ENCODE measurements at places on chromosomes 6 and 20.

GRCh38 chr6:140256248-140256647, 881.8 kb upstream of the CITED2 start:
- no peak for DNase-seq

DNA sequence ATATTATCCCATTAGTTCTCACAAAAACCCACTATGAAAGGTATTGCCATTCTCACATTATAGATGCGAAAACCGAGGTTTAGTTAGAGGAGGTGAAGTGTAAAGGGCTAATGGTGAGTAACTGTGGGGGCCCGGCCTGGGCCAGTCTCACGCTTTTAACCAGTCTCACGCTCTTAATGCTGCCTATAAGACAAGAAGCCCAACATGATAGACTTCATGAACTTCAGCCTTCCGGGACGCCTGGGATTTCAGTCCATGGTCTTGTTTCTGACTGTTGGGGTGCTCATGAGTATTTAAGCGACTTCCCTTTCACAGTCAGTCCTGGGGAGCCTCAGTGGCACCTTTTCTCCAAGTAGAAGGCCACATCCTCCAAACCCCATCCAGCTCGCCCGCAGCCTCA, 31.7 kb downstream of the AGPAT4 start:
- DNase-seq: no peak

DNA sequence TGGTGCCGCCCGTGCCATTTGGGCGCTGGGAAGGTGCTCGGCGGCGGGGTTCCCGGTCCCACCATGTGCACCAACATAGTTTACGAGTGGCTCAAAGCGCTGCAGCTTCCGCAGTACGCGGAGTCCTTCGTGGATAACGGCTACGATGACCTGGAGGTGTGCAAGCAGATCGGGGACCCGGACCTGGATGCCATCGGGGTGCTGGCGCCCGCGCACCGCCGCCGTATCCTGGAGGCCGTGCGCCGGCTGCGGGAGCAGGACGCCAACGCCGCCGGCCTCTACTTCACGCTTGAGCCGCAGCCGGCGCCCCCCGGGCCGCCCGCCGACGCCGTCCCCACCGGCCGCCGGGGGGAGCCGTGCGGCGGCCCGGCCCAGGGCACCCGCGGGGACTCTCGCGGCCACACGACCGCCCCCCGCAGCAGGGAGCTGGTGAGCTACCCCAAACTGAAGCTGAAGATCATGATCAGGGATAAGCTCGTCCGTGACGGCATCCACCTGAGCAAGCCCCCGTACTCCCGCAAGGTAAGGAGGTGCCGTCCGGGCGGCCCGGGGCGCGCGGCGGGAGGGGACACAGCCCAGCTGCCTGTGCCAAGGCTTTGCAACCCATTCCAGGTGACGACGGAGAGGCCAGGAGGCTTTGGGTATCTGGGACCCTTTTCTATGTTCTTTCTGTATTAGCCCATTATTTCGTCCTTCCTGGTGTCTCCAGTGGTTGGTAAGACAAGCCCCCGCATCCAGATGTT, 547 bp downstream of the SAMD5 start:
- DNase-seq: no peak

GRCh38 chr6:18349386-18349785, 37.8 kb upstream of the RNF144B start:
- no peak for DNase-seq

DNA sequence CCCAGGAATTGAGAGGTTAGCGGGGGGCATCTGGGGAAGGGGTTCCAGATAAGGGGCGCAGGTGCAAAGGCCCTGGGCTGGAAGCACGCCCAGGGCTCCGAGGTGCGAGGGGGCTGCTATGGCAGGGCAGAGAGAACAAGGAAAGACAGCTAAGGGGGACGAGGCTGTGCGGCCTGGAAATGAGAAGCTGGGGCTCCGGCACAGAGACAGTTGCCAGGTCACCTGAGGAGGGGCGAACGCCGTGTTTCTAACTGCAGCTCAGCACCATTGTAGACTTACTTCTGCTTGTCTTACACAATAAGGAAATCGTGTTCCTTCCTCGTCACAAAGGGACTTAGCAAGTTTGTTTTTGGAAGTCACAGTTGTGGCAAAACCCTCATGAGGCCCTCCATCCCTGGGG, 68.9 kb upstream of the TBXT start:
- no peak for DNase-seq

DNA sequence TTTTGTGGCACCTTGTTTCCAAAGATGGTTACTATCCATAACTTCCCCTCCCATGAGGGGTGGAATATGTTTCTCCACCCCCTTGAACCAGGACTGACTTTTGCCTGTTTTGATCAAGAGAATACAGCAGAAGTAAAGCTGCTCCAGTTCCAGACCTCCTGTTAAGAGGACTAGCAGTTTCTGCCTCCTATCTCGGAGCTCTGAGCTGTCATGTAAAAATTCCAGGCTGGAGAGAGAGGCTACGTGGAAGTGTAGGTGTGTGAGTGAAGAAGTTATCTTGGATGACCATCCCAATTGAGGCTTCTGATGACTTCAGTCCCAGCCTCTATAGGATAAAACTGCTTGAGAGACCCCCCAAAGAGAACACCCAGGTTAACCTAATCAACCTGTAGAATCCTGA, 511.7 kb upstream of the IMPG1 start:
- no peak for DNase-seq

DNA sequence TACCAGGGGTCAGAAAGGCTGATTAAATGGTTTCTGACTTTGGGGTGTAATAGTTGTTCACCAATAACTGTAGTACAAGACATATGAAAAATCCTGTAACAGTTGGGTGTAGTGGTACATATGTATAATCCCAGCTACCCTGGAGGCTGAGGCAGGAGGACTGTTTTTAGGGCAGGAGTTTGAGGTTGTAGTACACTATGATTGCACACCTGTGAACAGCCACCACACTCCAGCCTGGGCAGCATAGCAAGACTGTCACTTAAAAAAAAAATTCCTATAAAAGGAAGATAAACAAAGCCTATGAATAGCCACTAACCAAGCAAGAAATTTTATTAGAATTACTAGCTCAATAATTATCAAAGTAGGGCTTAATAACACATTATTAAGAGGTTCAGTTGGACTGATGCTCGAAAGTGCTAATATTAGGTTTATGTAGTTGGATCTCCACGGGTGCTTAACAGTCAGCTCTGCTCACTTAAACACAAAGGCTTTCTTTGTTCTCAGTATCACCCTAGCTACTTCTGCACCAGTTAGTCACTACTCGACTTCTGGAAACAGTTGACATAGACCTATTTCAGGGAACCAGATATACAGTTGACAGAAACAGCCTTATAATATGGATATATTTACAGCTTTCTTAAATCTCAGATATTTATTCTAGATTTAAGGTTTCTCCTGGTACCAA, 113.0 kb downstream of the MTFR2 start:
- DNase-seq: no peak

DNA sequence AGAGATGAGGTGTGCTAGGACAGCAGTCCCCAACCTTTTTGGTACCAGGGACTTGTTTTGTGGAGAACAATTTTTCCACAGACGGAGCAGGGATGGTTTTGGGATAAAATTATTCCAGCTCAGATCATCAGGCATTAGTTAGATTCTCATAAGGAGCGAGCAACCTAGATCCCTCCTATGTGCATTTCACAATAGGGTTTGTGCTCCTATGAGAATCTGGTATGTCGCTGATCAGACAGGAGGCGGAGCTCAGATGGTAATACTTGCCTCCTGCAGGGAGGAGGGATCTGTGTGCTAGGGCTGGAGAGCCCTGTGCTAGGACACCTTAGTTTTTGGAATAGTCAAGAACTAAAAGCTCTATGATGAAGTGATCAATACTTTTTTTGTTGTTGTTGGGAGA, 2.5 kb downstream of the SMIM13 start:
- DNase-seq: no peak

DNA sequence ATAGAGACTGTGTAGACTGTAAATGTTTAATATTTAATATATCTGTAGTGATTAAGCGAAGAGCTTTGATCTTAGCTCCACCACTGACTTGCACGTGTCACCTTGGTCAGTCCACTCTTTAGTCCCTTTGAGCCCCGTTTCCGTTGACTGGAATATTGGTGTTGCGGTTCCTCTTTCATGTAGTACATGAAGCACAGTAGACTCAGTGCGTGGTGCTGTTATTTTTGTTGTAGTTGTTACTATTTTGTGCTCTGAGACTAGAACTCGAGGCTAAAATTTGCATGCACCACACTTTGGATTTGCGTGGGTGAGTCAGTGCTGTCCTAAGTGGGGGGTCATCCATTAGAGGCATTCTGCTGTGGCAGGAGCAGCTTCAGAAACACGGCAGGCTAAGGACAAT, 291.4 kb downstream of the QKI start:
- no peak for DNase-seq

- no peak for DNase-seq
Measured at GRCh38 chr6:158706369-158706982, 56.6 kb downstream of the SYTL3 start.

DNA sequence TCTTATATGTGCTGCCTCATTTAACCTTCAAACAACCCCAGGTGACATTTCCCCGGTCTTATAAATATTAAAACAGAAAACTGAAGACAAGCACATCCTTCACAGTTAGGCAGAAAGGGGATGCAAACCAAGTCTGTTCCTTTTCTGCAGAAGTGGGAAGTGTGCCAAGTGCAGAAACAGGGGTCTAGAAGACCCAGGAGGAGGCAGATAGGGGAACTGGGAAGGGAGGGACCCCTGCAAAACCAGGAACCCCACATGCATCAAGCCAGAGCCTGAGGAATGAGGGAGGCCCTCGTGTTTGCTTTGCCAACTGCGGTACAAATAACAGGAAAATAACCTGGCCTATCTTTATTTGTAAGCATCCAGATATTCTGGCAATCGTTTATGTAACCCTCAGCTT, 17.0 kb upstream of the CST3 start:
- no peak for DNase-seq

GRCh38 chr6:82083646-82084045, 163.9 kb downstream of the IBTK start:
- no peak for DNase-seq

- DNase-seq: no peak
Measured at GRCh38 chr20:5882166-5882565, 68.2 kb downstream of the TRMT6 start.

DNA sequence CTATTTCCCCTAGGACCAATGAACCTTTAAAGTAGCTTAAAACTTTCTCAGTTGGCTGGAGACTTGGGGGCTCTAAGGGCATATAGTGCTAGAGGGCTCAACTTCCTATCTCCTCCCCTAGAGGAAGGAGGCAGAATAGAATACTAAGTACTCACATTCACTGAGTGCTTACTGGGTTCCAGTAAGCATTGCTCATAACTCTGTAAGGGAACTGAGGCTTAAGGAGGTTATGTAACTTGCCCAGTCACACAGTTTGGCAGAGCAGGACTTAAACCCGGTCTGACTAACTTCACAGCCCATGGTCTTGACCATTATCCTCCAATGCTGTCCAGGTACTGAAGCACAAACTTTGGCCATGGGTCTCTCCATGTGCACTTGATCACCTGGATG, 12.5 kb downstream of the SESN1 start:
- no peak for DNase-seq

GRCh38 chr6:150068151-150068550, 770 bp downstream of the ULBP3 start:
- no peak for DNase-seq

DNA sequence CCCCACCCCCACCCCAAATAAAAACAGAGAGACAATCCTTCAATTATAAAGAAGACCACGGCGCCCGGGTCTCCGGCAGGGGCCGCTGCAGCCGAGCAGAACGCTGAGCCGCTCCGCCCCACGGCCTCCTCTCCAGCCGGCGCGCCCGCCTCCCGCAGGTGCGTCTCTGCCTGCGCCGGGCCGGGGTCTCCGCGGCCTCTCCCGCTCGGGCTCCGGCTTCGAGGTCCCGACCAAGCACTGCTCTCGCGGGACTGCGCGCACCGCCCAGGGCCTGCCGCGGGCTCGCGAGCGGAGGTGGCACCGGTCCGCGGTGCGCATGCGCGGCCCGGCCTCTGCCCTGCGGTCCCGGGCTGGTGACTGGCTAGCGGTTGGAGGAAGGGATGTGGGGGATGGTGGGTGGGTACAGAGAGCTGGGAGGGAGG, 241 bp upstream of the SIRT5 start:
- DNase-seq: peak; percentile 81

- no peak for DNase-seq
Measured at GRCh38 chr6:109298605-109299264, 83.5 kb downstream of the CD164 start.

DNA sequence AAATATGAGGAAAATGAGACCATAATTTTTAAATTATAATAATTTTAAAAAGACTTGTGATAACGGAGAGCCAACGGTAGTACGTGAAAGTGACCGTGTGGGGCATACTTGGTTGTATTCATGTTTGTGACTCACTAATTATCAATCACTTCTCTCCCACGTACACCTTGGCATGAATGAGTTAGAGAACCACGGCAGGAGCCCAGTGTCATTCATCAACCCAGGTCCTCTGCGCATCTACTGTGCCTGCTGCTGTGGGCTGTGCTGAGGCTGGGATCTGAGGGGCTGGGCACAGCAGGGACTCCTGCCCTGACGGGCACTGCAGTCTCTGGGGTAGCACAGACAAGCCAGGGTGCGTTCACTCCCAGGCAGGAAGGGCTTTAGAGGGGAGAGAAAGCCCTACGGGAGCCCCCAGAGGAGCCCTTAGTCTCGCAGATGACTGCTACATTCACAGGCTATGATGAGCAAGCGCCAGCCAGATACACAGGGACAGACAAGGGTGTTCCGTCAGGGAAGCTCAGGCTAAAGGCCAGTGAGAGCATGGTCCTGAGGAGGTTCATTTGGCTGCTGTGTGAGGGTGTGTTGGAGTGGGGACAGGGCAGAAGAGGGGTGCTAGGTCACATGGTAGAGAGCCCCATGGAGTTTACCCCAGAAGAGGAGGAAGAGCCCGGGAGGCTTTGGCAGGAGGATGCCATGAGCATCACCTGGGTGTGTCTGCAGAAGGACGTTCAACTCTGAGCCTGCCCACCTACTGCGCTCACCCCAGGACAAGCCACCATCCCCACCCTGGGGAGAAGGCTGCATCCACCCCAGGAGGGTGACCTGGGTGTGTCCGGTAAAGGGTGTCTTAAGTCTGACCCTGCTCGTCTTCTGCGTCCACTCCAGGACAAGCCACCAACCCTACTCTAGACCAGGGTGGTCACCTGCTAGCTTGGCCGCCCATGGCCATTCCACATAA, 8.2 kb upstream of the RPS6KA2 start:
- DNase-seq: no peak

GRCh38 chr6:66553441-66553840, 846.4 kb upstream of the EYS start:
- DNase-seq: no peak

DNA sequence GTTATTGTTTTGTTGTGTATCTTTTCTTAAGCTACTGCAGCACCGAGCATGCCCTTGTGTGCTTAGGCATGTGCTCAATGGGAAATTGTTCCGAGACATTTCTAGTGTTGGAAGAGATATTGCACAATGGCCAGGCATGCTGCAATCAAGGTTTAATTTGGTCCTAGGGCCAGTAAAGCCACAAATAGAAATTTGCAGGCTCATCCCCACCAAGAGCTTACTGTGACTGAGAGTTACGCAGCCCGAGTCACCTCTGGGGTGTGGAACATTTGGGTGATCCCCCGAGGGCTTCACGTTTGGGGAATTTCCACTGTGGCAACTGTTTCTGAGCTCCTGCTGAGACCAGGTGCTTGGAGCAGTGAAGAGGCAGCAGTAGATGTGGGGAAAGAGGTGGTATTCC, 65.8 kb downstream of the ADTRP start:
- DNase-seq: no peak

Measured in T-helper 2 cell (primary cell).